ENCODE measurements at places on chromosomes 12 and 14.

- DNase-seq, result no peak
Measured at GRCh38 chr12:76544601-76545261, 14.8 kb downstream of the OSBPL8 start.

- no peak for DNase-seq
Measured at GRCh38 chr14:49767270-49767570, 733 bp upstream of the KLHDC2 start.

- no peak for DNase-seq
Measured at GRCh38 chr14:71711619-71712018, 220.6 kb upstream of the RGS6 start.

GRCh38 chr12:16198884-16199283 lies 78.6 kb downstream of the SLC15A5 start:
- no peak for DNase-seq

DNA sequence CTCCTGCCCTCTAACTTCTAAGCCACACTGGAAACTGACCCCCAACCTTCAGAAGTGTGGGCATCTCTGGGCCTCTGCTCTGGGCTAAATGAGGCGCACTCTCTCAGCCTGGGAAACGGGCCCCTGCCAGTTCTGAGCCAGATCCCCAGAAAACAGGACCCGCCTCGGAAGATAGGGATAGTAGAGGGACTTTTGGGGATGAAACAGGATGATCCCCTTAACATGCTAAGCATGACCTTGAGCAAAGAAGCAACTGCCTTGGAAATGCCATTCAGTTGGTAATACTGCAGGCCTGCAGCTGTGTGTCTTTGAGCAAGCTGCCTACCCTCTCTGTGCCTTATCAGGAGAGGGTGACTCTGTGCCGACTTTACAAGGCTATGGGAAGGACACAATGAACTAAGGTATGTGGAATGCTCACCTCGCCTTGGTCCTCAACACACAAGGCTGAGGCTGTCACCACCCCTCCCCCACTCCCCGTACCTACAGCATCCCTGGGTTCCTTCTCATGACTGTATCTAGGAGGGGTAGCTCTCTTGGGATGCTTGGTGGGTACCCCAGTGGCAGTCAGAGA lies 54.0 kb downstream of the NCOR2 start:
- no peak for DNase-seq
